ENCODE measurements at places on chromosomes 1 and 21.

GRCh38 chr1:202968895-202969295, 1.8 kb upstream of the CYB5R1 start:
- DNase-seq: no peak

DNA sequence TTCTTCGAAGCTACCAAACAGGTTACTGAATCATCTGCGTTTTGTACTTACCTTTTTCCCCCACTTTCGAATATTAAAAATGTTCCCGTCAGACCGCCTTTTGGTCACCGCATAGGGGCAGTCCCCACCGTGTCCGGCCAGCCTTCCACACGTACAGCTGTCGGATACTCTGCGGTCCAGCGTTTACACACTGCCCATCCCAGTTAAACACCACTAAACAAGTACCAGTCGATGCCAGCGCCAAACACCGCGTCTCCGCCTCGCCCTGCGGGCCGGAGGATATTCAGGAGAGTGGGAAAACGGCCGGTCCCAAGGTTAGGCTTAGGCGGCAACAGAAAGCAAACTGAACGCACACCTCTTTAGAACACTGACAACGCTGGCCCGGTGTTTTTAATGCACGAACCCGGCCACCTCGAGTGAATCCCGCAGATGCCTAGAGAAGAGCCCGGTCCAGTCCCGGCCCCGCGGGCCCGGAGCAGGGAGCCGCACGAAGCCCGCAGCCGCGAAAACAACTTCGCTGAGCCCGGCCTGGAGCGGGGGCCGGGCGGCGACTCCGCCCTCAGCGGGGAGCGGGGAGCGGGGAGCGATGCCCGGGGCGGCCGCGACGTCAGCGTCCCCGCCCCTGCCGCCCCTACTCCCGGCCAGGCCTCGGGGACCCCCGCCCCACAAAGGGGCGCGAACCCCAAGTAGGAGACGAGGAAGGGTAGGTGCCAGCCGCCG, 730 bp upstream of the PHF13 start:
- DNase-seq: no peak

DNA sequence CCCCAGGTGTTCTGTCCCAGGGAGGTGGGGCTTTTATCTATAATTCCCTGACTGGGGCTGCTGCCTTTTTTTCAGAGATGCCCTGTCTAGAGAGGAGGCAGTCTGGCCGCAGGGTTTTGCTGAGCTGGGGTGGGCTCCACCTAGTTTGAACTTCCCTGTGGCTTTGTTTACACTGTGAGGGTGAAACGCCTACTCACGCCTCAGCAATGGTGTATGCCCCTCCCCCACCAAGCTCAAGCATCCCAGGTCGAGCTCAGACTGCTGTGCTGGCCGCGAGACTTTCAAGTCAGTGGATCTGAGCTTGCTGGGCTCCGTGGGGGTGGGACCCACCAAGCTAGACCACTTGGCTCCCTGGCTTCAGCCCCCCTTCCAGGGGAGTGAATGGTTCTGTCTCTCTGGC, 124.3 kb downstream of the CENPF start:
- DNase-seq: no peak

- no peak for DNase-seq
Observed at GRCh38 chr1:243645281-243645680, 204.8 kb downstream of the AKT3 start.

DNA sequence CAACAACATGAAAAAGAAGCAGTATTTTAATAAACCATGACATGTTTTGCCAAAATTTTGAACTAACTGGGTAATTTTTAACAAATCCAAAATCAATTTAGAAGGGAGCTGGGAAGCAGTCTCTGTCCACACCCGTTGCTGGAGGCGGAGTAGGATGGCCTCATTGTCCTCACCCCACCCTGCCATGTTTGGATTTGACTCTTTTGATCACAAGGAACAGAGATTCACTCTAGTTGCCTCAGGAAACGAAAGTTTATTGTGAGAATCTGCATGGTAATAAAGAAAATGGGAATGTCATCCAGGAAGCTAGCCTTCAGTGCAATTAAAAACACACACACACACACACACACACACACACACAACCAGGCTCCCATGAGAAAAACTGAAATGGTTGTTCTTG, 145.4 kb downstream of the SLC30A10 start:
- DNase-seq: no peak

- DNase-seq: no peak
Observed at GRCh38 chr1:238628110-238628509, 737.4 kb upstream of the ZP4 start.

DNA sequence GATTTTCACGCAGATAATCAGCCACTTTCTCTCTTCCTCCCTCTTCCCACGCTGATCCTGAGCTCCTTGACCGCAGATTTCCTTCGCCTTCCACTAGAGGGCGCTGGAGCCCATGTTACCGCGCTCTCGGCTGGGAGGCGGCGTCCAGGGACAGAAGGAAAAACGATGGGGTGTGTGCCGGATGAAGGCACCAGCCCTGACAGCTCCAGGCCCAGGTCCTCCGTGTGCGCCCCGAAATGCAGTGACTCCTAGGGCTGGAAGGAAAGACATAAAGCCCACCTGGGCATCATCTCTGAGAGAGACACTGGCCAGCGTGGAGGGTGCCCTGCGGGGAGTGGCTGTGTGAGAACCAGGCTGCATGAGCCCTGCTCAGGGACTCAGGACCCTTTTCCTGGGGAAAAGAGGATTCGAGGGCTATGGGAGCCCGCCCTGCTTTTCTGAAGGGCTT, 44.9 kb upstream of the CYP2J2 start:
- no peak for DNase-seq

DNA sequence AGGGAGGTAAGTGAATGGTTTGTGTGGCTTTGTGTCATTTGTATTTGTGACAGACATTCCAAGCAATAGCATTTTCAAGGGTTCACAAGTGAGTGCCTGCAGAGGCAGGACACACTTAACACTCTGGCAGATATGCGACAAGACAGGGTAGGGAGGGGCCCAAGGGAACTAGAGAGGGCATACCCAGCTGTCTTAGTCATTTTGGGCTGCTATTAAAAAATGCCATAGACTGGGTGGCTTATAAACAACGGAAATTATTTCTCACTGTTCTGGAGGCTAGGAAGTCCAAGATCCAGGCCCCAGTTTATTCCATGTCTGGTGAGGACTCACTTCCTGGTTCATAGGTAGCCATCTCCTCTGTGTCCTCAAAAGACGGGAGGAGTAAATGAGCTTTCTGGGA, 137.4 kb downstream of the FGGY start:
- DNase-seq: no peak

DNA sequence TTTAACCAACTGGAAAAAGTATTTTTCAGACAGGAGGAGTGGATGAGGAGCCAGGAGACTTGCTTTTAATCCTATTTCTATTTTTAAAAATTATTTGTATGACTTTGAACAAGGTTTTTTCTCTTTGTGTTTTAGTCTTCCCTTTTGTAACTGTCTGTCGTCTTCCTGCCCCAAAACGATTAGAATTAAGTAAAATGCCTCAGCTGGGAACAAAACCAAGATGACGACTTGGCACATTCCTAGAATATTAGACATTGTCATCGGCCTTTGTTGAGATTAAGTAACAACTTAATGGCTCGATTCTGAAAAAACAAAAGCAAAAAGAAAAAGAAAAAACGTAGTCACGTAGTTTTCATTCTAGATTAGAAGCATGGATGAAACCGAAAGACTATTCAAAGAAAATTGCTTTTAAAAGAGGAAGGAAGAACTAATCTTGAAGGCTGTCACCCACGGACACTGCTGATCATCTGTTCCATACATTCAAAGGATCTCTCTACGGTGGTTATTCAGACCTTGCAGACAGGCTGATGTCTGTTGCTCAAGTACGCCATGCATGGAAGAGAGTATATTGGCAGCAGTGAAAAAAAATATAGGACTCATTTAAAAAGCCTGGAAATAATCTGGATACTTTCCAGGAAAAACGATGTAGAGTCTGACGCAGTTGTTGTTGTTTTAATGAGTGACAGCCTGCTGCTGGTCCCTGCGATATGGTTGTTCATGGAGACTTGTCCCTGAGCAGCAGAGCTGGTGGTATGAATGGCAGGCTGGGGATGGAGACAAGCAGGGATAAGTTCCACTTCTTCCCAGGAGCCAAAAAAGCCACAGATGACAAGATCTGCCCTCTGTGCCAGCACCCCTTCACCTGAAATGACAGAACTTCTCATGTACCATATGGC, 16.8 kb downstream of the GNG4 start:
- peak; percentile 62 for DNase-seq

DNA sequence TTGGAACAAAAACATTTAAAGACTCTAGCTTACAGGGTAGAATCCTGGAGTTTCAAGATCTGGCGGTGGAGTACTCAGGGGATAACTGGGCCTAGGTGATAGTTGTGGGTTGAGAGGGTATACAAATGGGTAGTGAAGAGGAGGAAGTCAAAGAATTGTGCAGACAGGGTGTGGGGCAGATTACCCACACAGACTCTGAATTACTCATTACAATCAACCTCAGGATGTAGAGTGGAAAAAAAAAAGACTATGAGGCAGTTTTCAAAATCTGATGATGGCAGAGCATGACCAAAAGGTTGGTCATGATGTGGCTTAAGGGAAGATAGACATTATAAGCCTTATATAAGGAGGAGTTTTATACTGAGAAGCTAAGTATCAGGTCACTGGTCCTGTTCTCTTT, 44.1 kb upstream of the GLIS1 start:
- DNase-seq: no peak

DNA sequence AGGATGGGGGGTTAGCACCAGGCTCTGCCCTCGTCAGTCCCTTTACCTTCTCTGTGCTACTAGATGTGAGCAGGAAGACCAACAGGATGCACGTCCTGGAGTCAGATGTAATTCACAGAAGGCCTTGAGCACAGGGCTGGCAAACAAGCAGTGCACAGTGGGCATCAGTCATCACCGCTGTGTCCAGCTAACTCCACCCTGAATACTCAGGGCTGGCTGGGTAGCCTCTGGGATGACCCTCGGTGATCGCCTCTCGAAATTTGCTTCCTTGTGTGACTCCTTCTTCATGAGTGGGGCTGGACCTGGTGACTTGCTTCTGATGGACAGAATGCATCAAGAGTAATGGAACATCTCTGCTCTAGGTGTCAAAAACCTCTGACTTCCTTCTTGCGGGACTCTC, 92.2 kb upstream of the TMPRSS2 start:
- no peak for DNase-seq

DNA sequence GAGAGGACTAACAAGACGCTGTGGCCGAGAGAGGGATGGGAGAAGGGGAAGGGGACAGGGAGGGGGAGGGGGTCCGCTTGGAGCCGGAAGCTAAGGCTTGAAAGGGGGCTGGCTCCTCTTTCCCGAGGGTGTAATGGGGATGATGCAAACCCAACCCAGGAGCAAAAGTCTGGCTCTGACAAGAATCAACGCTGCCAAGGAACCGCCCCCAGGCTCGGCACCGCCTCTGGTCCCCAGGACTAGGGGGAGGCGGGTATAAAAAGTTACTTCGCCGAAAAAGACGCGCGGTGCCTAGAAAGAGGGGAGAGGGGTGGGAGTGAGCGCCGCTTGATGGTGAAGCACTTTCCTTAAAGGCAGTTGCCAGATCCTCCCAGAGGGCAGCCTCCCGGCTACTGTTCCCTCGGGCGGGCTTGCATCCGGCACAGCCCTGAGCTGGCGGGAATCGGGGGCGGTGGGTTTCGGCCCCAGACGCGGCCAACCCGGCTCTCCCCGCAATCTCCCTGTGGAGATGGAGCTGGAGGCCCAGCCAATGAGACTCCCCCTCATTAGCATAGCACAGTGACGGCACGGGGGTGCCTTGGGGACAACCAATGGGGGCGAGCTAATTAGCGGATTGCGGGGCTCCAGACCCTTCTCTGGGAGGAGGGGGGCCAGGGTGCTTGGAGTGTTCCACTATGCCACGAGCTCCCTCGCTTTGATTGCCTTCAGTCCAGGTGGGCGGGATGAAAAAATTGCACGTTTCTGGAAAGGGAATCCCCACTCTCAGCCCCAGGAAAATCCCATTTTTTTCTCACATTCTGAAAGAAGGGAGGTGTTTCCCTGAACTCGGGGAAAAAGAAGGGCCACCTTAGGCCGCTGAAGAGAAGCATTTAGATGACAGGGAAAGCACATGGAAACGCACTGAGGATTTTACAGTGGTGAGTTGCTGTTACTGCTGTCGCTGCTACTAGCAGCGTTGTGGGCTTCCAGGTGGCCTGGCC, at the start of gene KCNT2:
Gene KCNT2 (minus strand): TSS at position 51 of the 980 bp plus-strand sequence. CDS start 131 bp downstream, outside the sequence.
- DNase-seq: peak; percentile 85

DNA sequence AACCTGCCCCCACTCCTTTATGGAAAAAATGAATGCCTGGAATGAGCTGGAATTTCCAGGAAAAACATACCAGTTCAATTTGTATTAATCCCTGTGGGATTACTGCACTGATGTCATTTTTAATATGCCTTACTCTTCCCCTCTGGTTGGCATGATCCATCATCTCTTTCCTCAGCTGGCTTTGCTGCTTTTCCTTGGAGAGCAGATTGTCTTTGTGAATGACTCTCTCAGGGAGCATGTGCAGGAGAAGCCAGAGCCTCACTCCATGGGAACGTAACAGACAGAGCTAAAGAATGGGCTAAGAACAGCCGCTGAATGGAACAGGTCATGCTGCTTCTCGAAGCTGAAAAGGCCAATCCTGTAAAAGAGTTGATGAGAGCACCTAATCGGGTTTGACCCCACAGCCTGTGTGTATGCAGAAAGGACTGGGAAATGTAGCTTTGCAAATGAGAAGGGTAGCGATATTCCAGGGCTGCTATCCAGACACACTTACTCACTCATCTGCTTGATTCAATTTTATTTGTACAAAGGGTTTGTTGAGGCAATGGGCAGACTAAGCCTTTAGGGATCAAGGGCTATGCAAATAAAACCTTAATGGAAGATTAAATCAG, 20.7 kb downstream of the PHC2 start:
- DNase-seq: peak; percentile 70

DNA sequence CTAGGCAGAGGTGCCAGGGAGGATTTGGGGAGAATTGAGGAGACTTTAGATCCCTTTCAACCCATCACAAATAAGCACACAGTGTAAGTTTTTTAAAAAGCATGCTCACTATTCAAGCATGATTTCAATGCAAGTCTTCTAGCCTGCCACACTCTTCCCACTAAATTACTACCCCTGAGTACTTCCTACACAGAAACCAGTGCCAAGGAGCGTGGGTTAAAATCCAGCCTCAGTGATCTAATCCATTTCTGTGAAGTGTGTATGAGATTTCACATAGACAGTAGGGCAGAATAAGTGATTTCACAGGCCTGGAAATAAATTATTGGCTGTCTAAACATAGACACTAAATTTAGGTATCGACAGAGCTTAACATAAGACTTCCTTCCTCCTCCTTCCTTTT, 142.9 kb upstream of the ATP1B1 start:
- no peak for DNase-seq

DNA sequence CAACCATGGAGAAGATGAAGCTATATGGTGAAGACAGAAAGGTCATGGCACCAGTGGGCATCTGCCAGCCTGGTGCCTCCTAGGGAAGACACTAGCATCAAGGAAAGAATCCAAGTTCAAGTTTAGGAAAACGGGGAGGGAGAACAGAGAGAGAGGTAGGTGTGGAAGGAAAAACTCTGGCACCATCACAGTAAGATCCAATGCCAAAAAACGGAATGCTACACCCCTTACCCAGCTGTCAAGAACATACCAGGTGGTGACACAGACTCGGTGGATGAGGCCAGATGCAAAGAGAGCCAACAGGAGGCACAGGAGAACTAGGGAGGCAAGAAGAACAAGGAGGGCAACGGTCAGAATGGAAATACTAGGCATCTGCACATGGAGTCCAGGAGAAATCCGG, 3.6 kb downstream of the KRTCAP2 start:
- no peak for DNase-seq
